ENCODE measurements at places on chromosomes 3 and 15. TPM values are rescaled to one million over a fixed set of nuclear protein-coding genes. Genes with fewer than 3 reads are reported as not detected.

The PPARG gene
- 0.68 TPM for total RNA-seq

The DNASE1L3 gene
- not detected for total RNA-seq

DNA sequence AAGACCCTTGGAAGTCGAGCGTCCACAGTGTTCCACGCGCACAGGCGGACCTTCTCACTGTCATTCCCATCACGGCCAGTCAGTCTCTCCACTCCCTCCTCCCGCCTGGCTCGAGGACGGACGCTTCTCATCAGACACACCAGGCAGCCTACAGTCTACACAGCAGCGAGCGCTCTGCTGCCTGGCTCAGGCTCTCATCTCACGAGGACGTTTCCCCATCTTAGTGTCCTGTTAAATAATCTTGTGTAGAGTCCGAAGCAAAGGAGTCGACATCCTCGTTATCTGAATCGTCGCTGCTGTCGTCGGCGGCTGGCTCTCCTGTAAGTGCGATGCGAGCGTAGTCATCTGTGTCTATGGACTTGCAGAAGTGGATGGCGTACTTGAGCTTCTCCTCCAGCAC, 12.4 kb upstream of the OCA2 start:
- DNase-seq = no peak

GRCh38 chr3:47794544-47794943, 8.4 kb upstream of the DHX30 start:
- DNase-seq = no peak

DNA sequence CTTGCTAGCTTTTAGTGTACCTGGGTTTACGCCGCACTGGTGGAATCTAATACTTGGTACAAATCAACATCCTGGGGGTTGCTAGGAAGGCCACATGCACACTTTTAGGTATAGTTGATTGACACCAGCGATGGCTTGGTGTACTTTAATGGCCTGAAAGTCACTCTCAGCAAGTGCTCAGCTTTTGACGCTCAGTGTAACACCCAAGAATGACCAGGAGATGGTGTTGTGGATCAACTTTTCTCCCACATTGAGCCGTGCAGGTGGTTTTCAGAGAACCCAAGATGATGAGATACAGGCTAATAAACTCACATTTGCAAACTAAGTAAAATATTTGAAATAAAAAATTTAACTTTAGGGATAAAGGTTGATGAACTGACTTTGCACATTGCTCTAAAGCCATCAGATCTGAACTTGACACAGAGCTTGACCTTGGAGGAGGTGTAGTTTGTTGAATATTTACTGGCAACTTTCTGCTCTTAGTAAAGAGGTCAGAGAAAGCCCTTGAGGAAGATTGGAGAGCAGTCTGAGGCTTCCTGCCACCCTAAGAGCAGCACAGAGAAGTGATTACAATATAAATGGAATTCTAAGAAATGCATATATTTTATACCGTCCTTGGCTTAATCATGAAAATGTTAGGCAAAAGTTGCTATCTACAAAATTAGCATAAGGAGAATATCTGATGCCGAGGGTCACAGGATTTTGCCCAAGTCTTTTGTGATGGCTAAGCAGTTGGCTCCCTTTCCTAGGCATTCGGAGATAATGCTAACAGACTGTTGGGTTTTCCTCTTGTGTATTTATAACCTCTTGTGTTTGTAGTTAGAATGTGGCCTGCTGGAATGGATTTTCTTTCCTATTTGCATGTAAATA, 143.4 kb upstream of the RASGRP1 start:
- no peak for DNase-seq
